ENCODE measurements at places on chromosomes 3 and 15.

GRCh38 chr3:179016979-179017670, 54.5 kb downstream of the ZMAT3 start:
- no peak for DNase-seq

- DNase-seq = no peak
Measured at GRCh38 chr3:80097674-80098073, 329.9 kb upstream of the ROBO1 start.

- DNase-seq = no peak
Measured at GRCh38 chr3:73680391-73681095, 55.8 kb upstream of the PDZRN3 start.

GRCh38 chr3:37198996-37199395, 24.6 kb upstream of the LRRFIP2 start:
- no peak for DNase-seq

DNA sequence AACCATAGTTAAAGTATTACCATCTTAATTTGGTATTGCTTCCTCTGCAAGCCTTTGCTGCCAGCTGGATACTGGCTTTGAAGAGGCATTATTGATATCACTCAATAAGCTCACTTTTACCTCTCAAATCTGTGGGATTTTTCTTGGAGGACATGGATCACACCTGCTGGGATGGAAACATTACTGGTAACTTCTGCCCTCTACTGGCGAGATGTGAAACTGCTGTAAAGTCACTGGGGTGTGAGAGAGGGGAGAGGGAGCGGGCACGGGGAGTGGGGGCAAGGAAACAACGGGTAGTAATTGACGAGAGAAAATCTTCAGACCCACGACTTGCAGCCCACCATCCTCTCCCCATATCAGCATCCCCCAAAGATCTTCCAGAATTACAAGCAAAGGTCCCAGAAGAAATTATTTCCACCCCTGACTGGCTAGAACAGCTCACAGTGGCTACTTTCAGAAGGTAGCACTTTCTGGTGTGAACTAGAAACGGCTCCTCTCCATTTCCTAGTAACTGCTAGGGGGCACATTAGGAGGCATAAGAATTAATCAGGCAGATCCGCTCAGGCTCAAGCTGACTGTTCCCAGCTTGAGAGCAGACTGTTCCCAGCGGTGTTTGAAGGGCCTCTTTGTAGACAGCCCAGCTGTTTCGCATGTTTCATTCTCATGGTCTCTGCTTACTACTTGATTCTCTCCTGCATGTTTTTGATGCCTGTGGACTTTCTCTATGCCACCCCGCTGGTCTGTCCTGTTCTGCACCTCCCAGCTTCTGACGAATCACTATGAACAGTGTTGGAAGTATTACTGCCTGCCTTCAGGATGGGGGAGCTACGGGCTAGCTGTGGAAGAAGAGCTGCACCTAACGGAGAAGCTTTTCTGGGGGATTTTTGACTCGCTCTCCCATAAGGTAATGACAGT, 230.4 kb upstream of the CHRM5 start:
- no peak for DNase-seq

- no peak for DNase-seq
Measured at GRCh38 chr3:55244247-55244646, 242.9 kb downstream of the WNT5A start.

DNA sequence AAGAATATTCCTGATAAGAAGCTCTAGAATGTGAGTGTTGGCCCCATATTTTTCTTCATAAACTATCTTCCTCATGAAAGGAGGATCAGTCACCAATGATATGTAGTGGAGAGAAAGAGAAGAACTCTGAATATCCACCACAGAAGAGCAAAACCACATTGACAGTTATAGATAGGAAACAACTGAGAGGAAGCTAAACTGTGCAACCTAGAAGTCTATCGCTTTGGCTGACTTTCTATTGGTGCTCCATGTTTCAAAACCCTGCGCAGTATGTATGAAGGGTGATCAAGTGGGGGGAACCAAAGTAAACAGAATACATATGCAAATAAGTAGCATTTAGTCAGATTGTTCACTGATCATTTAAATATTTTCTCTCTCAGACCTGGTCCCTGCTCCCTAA, 41.0 kb upstream of the ZNF280D start:
- DNase-seq = no peak

DNA sequence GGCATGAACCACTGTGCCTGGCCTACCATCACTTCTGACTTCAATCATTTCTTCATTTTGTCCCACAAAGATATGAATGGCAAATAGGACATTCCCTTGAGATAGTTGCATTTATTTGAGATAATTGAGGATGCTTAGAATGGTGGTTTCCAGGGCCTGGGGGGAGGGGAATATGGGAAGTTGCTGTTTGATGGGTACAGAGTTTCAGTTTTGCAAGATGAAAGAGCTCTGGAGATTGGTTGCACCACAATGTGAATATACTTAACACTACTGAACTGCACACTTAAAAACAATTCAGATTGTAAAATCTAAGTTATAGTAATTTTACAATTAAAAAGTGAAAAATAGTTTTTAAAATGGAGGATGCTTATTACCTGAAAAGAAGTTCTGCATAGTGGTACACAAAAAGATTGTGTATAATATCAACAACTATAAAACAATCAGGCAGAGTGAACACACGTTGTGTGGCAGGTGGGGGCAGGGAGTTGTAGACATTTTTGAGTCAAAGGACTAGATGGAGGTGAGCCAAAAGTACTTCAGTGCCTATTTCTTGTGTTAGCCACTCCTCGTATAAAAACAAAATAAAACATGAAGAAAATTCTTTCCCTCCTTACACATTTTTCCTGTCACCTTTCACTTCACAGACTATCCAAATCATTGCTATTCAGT, 18.5 kb upstream of the RIOX2 start:
- no peak for DNase-seq

DNA sequence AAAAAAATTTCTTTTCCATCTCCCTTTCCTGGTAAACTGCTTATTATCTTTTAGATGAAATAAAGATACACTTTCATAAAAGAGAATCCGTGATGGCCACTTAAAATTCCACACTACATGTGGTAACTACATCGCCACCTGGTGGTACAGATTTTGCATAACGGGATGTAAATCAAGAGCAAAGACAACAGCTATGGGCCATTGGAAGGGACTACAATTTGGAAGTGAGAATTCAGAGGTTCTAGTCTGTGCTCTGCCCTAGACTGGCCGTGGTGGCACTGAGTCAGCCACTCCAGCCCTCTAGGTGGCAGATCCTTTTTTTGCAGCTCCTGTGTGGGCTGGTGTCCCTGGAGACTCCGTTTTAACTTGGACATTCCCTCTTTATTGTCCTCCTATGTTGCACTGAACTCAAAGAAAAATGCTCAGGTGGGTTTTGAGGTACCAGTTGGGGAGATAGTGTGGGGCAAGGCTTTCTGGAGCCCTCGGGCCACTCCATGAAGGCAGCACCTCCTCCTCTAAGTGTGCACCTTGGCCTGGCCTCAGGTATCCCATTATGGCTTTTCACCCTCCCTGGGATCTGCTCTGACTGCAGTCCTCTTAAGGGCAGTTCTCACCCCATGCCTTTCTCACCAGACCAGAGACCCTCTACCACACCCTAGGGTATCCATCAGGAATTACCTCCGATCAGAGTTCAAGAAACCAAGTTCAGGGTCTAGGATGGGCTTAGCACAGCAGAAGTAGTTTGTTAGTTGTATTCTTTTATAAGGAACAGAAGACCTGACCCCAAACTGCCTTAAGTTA, 54.9 kb downstream of the SPSB4 start:
- peak; percentile 71 for DNase-seq

- no peak for DNase-seq
Measured at GRCh38 chr3:123712077-123712860, 127.4 kb upstream of the HACD2 start.

DNA sequence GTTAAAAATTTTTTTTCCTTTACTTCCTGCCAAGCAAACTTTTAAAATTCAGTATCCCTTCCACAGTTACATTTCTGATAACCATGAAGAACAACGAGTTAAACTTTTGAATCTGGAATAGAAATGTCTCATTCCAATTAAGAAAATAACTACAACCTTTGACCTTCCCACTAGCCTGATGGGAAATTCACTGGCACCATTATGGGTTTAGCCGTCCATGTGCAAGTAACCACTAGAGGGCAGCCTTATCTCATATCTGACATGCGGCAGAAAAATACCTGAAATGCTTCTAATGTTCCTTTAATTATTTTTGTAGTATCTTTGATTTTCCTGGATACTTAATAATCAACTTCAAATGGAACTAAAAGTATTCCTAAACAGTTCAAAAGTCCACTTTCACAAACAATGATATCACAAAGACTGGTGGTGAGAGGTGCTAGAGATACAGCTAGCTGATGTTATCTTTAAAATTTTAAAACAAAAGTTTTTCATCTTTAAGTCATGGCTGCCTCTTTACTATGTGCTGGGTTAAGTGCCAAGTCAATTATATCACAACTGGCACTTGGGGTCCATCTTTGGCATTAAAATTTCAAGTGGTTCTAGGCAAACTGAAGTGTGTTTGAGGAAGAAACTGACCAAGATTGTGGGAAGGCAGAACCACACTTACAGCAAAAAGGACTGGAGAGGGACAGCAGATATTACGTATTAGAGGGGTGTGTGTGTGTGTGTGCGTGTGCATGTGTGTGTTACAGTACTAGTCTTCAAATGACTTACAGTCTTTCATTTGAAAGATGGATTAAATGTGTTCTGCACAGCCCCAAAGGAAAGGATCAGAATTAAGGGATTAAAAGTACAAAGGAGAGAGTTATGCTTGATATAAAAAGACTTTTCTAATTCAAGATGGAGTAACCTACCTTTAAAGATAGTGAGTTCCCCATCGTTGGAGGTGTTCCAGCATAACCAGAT, 107.1 kb upstream of the ICE2 start:
- no peak for DNase-seq

- DNase-seq = no peak
Measured at GRCh38 chr15:68423359-68424296, 8.3 kb downstream of the ITGA11 start.

- DNase-seq = no peak
Measured at GRCh38 chr3:128336337-128337156, 130.1 kb downstream of the DNAJB8 start.

- DNase-seq = no peak
Measured at GRCh38 chr3:100103558-100104441, 10.5 kb downstream of the FILIP1L start.

- DNase-seq = no peak
Measured at GRCh38 chr3:145209561-145209960, 951.4 kb downstream of the PLOD2 start.

- no peak for DNase-seq
Measured at GRCh38 chr3:42600958-42601675, 631 bp downstream of the NKTR start.

GRCh38 chr15:91946075-91946474, 92.6 kb downstream of the SLCO3A1 start:
- no peak for DNase-seq

GRCh38 chr3:131694376-131694775, 191.6 kb upstream of the MRPL3 start:
- no peak for DNase-seq

GRCh38 chr15:69128667-69129311, 31.6 kb upstream of the GLCE start:
- DNase-seq = no peak

GRCh38 chr15:83854321-83854720, 200.4 kb downstream of the ADAMTSL3 start:
- DNase-seq = no peak

DNA sequence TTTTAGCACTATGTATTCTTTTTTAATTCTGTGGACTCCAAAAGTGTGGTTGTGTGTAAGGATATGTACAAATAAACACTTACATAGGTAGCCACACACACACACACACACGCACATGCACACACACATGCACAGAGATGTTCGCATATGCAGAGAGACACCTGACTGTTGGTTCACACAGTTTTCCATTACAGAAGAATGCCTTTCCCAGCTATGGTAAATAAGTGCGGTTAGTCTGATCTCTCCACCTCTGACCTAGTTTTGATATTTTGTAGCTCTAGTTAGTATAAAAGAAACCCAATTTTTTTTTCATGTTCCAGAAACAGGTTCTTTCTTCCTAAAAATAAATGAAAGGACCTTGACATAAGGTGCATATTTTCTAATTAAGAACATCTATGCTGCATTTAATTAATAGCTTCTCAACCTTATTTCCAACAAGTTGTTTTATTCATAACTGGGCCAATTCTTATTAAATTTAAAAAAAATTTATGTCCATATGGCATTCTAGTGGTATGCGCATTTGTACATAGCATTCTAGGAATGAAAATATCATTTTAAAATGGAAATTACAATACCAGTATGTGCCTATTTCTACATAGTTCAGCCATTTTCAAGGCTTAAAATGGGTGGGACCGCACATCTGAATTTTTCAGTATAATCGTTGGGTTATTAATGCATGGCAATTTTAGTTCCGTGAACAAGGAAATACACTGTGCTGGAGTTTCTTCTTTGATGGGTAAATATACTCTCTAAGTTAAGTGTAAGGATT, 27.2 kb downstream of the TMEM108 start:
- DNase-seq = no peak

- no peak for DNase-seq
Measured at GRCh38 chr3:8491271-8492144, 10.1 kb upstream of the LMCD1 start.

- no peak for DNase-seq
Measured at GRCh38 chr15:34812369-34812768, 17.0 kb upstream of the ACTC1 start.

DNA sequence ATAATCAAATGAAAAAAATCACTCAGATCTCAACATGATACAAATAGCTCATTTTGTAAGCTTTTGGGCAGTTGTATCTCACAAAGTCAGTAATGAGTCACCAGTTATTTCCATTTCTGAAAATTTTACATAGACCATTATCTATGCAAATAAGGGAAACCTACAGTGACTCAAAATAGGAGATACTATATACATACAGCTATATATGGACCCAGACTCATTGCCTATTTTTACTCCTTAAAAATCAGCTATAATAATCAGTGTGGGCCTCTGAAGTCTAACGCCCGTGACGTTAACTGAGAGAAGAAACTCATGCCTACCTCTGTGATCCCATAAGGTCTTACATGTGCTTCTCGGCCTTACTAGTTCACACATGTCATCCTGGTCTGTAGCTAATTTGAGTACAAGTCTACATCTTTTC, 31.6 kb downstream of the LRIG1 start:
- DNase-seq = no peak

GRCh38 chr15:99438224-99438585, 127.6 kb upstream of the MEF2A start:
- no peak for DNase-seq

DNA sequence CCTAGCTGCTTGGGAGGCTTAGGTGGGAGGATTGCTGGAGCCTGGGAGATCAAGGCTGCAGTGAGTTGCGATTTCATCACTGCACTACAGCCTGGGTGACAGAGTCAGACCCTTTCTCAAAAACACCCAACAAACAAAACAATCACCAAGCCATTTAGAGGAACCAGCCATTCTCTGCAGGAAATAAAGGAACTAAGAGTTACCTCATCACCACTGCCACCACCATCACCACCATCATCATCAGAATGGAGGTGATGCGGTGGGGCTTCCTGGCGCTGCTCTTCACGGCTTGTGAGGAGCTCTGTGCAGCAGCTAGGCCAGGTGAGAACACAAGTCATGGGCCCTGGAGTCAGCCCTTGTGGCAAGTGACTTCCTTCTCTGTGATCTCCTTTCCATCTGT, 37.7 kb upstream of the KLHL25 start:
- DNase-seq = no peak

GRCh38 chr3:127049393-127049792, 66.5 kb downstream of the PLXNA1 start:
- no peak for DNase-seq

GRCh38 chr3:187640569-187641059, 29.6 kb downstream of the SST start:
- no peak for DNase-seq

GRCh38 chr15:91516866-91517265, 336.6 kb upstream of the SLCO3A1 start:
- no peak for DNase-seq

GRCh38 chr3:17431484-17432045, 310.9 kb downstream of the TBC1D5 start:
- DNase-seq = no peak
